NCI-H1694 (cell line): ENCODE measurements at places on chromosomes 12 and 14.

DNA sequence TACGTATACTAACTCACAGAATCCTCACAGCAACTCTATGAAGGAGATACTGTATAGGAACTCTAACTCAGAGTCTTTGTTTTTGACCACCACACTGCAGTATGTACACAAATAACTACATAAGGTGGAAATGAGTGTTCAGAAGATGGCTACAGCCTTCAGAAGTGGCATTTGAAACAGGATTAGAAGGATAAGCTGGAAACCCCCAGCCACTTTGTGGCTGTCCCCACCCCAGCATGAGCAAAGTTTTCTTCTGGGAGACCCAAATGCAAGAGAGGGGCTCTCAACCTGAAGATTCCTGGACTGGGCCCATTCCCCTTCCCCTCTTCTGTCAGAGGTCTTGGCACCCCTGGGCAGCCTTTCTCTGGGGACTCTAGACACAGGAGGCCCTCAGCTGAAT lies 43.2 kb upstream of the PNMA1 start:
- no peak for DNase-seq

DNA sequence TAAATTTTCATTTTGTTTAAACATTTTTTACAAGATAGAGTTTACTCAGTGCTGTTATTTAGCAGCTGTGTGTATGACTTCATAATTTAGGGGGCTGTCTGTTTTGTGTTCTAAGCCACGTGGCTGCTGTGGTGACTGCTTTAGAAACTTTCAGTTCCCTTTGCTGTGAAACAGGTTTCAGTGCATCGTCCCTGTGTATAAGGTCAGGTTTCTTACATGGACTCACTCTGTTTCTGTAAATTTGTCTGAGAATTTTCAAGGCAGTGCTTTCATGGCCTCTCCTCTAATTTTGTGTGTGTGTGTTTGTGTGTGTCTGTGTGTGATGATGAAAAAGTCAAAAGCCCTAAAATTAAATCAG lies 32.4 kb downstream of the BICD1 start:
- peak; percentile 56 for DNase-seq

- DNase-seq: no peak
These were observed 165.1 kb downstream of the MON2 start for GRCh38 chr12:62631471-62632410.

GRCh38 chr14:56659964-56660551 lies 80.5 kb downstream of the TMEM260 start:
- DNase-seq: peak; percentile 70

DNA sequence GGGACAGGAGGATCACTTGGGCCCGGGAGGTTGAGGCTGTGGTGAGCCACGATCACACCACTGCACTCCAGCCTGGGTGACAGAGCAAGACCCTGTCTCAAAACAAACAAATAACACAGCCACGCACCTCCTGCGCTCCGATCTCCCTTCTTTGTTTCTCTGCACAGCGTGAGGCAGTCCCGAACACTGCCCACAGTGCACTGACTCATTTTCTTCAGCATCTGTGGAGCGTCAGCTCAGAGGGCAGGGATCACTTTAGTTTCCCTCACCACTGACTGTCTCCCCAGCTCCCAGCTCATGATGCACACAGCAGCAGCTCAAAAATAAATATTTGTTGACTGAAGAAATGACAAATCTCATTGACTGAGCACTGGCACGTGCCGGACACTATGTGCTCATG lies 883 bp upstream of the MYL2 start:
- no peak for DNase-seq
